SW480 (cell line): ENCODE measurements at places on chromosomes 6 and 20.
A peak's percentile ranks its signal among the peaks of the same experiment; 100 is the strongest.

- DNase-seq: peak; percentile 53
Measured at GRCh38 chr20:45934046-45934585, 367 bp upstream of the PCIF1 start.

GRCh38 chr6:32092760-32093497, 16.2 kb downstream of the TNXB start:
- no peak for DNase-seq

GRCh38 chr6:55182016-55182650, 7.8 kb downstream of the HCRTR2 start:
- DNase-seq: no peak

DNA sequence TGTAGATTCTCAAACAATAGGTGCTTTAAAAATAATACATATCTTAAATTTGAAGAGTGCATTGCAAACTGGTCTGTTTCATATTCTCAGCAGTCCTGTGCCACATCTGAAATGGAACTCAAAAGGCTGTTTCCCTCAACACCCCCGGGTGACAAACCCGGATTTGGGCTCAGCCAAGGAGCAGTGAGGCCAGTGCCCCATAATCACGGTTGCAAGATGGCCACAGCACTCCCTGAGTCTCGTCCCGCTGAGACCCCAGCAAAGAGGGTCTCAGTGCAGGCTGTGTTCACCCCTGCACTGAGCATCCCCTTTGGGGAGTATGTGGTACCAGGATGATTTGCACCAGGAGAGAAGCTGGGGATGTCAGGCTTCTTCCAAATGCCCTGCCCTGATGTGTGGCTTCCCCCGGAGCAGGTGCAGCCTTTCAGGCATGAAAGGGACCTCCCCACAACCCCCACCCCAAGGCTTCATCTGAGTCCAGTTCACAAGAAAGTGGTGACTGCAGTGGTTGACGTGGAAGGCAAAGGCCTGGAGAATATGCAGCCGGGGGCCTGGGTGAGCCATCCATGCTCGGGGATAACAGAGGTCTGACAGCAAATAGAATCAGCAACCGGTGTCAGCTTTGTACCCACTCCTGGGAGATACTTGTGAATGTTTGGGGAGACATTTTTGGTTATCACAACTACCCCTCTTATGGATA, 202.9 kb downstream of the SYNDIG1 start:
- no peak for DNase-seq

DNA sequence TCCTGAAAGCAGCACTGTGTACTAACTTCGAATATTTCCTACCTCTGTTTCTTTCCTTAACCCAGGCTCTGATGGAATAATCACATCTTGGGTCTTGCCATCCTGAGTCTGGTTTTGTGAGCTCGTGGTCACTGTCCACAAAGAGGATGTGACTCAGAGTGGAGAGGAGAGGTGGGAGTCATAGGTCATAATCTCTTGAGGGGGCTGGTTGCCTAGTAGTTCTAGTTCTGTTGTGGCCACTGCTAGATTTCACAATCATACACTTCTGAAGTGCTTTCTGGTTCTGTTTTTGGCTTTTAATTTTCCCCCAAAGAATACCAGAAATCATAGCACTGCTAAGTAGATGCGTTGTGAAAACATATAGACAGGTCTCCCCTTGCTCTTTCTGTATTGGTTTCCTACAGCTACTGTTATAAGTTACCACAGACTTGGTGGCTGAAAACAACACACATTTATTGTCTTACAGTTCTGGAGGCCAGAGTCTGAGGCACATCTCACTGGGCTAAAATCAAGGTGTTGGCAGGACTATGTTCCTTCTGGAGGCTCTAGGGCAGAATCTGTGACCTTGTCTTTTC, 102.8 kb downstream of the NRSN1 start:
- peak; percentile 39 for DNase-seq

- DNase-seq: no peak
Measured at GRCh38 chr6:62914530-62914929, 296.7 kb upstream of the FKBP1C start.

DNA sequence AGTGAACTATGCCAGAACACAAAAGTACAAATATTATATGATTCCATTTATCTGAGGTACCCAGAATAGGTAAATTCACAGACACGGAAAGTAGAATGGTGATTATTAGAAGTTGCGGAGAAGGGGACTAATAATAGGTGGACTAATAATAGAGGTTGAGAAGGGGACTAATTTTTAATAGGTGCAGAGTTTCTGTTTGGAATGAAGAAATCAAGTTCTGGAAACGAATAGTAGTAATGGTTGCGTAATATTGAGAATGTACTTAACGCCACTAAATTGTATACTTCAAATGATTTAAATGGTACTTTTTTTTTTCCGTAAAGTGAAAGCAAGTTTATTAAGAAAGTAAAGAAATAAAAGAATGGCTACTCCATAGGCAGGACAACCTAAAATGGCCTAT, 33.2 kb downstream of the B4GALT5 start:
- DNase-seq: no peak

GRCh38 chr6:96727144-96727543, 110.1 kb downstream of the GPR63 start:
- DNase-seq: no peak

DNA sequence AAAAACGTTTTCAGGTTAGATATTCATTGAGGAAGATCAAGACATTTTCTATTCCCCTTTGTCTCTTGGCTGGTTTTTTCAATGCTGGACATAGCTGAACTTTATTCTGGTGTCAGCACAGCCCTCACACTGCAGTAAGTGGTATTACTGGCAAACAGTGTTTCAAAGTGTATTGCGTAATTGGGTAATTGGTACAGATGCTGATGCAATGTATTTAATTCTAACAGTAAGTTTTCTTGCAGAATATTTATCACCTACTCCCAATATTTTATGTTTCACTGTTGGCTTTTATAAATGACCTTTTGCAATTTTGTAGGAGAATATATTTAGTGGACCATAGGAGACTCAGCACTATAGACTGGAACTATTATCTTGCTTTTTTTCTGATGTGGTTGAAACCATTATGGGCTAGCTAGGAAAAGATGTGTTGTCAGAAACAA, 287.6 kb upstream of the SOX4 start:
- peak; percentile 59 for DNase-seq

GRCh38 chr6:42402184-42402583, 49.5 kb downstream of the TRERF1 start:
- peak; percentile 82 for DNase-seq

DNA sequence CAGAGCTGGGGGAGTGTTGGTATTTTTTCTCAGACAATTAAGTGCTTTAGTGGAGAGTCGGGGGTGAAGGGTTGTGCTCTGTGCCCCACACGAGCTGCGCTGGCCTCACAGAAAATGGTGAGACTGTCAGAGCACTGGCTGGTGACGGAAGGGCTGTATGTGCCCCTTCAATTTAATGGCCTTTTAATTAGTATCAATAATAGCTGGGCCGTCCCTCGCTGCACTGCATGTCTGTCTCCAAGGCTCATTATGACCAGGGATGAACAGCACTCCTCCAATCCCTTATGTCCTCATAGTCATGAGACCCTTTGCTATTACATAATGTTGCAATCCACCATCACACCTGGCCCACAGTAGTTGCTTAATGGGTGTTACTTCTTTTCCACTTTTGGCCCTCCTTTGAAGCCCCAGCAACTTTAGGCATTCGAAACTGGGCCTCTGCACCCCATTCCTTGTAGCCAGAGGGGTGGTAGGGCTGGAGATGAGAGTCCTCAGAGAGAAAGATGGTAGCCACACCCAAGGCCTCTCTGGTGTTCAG, 9.5 kb upstream of the RALY start:
- no peak for DNase-seq

DNA sequence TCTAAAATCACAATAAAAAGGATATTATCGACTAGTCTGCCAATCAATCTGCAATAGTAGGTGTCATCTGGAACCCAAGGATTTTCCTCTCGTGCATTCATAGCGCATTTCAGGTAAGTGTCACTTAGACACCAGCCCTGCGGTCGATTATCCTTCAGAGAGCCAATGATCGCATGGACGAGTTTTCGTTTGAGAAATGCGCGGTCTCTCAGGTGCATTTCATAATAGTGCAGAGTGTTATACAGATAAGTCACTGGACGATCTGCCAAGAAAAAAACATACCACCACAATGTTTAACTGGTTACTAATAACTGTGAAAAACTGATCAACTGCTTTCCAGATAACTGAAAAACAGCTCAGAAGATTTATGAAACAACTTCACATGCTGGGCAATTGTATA, 21.0 kb downstream of the ARG1 start:
- no peak for DNase-seq

DNA sequence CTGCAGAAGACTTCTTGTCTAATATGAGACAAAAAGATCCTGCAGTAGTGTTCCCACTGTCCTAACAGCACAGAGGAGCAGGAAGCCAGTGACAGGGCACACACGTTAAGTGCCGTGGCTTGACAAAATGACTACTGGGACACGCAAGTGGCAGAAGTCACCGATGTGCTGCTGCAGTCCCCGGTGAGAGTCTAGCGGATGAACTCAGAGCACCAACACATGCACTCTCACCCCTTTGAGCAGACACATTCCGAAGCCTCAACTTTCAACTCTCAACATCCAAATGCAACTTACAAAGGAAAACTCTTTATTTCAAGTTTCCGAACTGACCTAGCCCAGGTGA, 898 bp downstream of the LAMA4 start:
- DNase-seq: no peak

GRCh38 chr6:136076496-136076895, 173.6 kb downstream of the MTFR2 start:
- DNase-seq: no peak

GRCh38 chr6:106800379-106800778, 171.0 kb downstream of the QRSL1 start:
- no peak for DNase-seq

GRCh38 chr6:148249160-148249559, 93.5 kb upstream of the SASH1 start:
- DNase-seq: no peak

DNA sequence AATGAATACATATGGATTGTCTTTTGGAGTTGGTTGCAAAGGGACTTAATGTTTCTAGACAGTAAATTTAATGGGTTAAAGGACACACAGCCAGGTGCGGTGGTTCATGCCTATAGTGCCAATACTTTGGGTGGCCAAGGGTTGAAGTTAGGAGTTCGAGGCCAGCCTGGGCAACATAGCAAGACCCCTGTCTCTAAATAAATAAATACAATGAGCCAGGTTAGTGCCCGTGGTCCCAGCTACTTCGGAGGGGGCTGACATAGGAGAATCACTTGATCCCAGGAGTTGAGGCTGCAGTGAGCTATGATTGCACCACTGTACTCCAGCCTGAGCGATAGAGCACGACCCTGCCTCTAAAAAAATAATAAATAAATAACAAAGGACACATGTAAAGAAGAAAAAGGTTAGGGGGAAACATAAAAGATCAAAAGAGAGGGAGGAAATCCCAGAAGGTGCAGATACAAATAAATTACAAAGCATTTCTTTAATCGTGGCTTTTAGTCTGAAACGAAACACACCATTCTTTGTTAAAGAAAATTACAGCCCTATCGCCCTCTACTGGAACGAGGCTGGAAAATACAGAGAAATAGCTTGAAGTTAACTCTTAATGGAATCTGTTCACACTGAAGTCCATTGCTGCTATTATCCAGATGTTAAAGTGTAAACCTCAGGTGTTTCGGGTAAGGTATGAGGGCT, 42.6 kb upstream of the SCML4 start:
- DNase-seq: peak; percentile 24

- no peak for DNase-seq
Measured at GRCh38 chr20:15921930-15922329, 651.3 kb downstream of the KIF16B start.

DNA sequence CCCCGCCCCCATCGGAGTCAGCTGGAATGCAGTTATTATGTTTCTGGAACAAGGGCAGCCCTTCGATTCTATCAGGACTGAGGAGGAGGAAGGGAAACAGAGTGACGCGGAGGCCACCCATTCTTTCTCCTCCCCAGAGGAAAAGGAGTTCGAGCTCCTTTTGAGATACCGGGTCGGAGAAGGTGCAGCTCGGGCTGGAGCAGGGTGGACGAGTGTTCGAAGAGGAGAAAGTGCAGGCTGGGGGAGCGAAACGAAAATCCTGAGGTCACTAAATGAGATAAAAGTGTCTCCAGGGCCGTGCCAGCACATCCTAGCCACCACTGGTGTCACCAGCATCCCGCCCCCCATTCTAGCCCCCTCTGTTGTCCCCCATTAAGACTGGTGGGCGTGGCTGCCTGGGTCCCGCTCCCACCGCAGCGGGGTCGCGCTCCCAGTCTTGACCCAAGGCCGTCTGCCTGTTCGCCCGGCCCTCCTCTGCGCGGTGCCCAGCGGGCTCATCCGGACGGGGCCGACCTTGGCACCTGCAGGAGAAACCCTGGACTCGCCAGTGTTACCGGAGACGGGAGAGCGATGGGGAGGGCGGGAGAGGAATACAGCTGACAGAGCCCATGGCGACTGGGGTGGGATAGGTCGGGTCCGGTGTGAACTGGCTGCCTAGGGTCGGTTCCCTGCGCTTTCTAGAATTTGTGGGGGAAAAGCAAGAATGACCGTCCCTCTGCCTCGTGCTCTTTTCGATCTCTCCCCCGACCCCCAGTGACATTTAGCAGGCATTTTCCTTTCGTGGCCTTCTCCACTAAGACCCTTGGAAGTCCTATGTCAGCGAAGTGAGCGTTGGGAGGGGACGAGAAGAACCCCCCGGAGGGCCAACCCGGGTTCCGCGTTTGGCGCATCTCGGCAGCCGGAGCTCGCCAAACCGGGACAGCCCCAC, 16.2 kb downstream of the FOXA2 start:
- no peak for DNase-seq

DNA sequence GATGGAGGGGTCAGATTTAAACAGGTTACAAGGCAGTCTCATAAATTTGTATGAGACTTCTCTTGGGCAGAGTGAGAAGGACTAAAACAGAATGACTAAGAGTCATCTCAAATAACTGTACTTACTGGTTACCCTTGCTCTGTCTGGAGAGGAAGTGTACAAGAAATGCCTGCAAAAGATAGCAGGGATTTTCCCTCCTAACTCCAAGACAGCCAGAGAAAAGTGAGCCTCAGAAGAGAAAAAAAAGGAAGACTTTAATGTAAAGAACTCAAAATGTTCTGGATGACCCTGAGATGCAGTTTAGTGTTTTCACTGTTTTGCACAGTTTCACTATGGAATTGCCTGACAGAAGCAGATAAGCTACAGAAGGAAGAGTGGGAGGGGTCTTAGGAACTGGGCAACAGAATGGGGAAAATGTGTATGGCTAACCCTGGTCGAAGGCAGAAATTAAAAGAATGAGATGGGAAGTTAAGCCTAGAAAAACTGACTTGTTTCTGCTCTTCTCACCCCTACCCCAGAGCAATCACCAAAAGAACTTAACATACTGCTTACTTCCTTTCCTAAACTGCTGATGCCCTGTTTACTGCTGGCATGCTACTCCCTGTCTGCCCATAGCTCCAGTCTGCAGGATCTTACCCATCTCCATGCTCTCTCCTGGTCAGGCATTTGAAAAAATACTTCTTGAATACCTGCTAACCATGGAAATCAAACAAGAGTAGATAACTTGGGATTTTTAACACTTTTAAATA, 98.1 kb upstream of the MARCKS start:
- DNase-seq: no peak

DNA sequence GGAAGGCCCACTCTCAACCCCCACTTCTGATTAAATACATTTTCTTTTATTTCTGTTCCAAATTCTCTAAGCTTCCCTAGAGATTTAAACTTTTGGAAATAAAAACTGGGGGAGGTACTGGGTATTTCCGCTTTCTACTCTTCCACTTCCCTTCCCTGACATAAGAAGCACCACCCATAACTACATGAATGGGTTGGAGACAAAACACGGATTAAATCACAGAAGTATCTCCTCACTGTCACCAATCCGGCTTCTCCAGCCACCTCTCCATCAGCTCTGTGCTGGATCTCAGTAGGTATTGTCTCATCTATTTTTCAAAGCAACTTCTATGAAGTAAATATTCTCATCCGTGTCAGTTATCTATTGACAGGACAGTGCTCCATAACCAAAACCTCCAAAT, 150.7 kb downstream of the TSHZ2 start:
- DNase-seq: no peak
